ENCODE measurements at places on chromosomes 12 and 14.

- no peak for DNase-seq
Measured at GRCh38 chr12:103273645-103274044, 222.1 kb downstream of the C12orf42 start.

- DNase-seq: no peak
Measured at GRCh38 chr14:93008381-93008780, 85.4 kb downstream of the CHGA start.

DNA sequence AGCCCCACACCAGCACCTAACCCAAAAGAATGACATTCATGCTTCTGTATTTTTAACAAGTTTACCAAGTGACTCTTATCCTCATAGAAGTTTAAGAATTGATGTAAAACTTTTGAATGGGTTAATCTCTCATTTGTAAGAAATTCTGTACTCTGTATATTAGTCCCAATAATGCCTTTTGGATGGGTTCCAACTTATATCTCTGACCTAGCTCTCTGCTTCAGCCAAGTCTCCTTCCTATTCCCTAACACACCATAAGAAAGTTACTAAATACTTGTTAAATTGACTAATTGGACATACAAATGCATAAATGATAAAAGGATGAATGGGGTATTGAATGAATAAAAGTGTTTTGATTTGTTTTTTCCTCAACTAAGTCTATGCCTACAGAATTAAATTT lies 557.3 kb downstream of the TMTC2 start:
- no peak for DNase-seq

GRCh38 chr12:40522837-40523236 lies 169.4 kb upstream of the CNTN1 start:
- DNase-seq: no peak

DNA sequence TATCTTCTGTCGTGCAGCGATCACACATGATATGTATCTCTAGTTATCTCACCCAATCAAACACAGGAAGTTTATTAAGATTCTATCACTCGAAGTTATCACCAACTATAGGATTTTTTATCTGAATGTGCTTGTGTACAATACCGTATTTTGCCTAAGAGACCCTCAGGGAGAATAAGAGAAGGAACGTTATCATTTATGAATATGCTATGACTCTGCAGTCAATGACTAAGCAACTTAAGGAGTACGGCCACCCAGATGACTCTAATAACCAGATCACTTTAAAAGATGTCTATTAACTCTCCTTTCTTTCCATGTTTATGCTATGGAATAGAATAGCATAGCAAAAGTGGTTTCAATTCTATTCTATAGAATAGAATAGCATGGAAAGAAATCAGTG lies 486.4 kb downstream of the BCL11B start:
- no peak for DNase-seq

DNA sequence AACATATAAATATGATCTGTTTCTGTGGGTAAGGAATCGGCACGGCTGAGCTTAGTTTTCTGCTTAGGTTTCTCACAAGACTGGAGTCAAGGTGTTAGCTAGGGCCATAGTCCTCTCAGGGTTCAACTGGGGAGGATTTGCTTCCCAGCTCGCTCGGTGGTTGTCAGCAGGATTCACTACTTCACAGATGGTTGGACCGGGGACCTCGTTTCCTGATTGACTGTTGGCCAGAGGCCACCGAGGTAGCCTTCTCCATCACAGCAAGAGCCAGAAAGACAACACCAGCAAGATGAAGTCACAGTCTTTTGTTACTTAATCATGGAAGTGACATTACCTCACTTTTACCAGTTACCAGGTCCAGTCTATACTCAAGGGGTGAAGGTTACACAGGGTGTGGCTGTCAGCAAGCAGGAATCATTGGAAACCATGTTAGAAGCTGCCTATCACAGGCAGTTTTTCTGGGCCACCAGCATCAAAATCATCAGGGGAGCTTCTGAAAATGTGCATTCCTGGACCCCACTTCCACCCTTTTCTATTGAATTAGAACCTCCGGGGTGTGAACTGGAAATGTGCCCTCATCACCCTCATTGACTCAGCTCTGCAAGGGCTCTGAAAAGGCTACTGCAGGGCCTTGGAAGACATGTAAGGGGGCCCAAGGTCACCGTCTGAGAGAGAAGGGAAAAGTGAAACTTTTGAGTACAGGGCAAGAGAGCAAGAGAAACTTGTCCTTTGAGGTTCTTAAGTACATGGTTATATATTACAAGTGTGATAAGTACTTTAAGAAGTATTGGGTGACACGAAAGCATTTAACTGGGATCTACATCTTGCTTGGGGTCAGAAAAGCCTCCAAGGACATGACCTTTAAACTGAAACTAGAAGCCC lies 10.9 kb downstream of the COPS7A start:
- DNase-seq: no peak

DNA sequence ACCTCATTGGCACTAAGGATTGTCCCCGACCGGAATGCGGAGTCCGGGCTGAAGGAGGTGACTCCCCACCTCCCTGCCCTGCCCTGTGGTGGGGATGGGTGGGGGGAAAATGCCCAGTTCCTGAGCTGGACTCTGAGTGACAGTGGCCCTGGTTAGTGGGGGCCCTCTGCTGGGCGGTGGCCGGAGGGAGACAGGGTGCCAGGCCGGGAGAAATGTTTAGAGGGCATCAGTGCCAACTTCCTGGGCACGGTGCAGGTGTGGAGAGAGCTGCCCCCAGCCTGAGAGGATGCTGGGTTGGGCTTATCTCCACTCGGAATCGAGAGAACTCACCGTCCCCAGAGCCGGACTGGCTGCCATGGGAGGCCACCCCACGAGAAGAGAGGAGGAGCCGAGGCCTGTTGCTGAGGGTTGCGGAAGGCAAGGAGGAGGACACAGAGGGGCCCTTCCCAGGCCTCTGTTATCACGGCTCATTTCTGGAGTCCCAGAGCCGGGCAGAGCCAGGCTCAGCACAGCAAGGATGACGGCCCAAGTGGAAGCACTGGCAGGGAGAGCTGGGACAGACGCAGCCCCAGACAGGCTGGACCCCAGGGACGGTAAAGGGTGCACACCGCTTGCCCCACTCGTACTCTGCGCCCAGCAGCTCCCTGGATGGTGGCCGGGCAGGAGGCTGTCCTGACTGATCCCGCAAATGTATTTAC lies 156.7 kb downstream of the KIF26A start:
- DNase-seq: no peak

DNA sequence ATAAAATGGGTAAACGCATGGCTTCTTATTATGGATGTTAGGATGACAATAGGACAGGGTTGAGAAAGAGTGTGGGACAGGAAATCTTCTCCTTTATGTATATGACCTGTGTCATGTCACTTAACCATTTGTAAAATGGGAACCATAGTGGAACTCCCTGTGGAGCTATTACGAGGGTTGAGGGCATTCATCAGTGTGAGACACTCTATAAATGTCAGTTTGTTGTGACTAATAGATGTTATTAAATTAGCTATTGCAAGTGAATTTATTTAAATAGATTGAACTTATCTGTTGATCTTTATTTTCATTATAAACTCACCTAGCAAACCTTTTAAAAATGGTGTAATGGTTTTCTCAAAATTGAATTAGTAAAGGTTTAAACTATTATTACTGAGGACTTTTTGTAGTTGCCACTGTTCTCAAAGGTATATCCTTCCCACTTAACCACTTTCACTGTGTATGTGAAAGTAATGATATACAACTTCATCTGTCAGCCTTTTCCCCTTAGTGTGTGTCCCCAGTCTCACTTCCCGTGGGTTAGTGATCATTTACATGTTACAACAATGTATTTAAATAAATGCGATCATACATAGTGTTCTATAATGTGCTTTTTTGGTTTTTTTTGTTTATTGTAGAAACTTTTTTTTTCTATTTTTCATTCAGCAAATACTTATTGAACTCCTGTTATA lies 17.1 kb downstream of the HELB start:
- DNase-seq: no peak

GRCh38 chr12:57179331-57180086 lies 32.1 kb upstream of the LRP1-AS start:
- no peak for DNase-seq

DNA sequence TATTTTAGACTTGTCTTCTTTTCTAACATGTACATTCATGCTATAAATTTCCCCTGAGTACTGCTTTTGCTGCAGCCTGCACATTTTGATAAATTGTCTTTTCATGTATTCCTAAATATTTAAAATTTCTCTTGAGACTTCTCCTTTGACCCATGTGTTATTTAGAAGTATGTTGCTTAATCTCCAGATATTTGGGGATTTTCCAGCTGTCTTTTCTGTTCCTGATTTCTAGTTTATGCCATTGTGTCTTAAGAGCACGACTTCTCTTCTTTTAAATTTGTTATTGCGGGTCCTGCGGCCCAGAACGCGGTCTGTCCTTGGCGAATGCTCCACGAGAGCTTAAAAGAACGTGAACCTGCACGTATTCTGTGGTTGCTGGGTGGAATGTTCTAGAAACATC lies 136.4 kb downstream of the KIF26A start:
- no peak for DNase-seq

GRCh38 chr14:48686650-48687049 lies 899.5 kb downstream of the RPS29 start:
- no peak for DNase-seq

Measured in stimulated activated effector memory CD8-positive, alpha-beta T cell treated with anti-CD3 and anti-CD28 coated beads, Interleukin-12 subunit alpha, Interleukin-12 subunit beta, amount 100 ng/mL, for 72 hours (primary cell).